ENCODE measurements at places on chromosomes 4 and X.

DNA sequence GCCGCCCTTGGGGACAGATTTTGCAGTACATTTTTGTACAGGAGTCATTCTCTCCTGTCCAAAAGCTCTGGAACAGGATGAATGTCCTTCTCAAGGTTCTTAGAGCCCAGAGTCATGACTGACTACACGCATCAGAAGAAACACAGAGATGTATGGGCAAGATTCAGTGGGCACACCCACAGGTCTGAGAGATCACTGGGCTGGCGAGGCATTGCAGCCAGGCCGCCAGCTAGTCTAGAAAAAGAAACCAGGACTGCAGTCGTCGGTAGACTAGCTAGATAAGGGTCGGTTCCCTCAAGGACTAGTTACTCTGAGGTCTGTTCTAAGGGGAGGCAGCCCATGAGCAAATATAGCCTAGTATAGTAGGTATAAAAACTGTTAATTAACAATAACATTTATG lies 19.8 kb downstream of the GBA3 start:
- no peak for DNase-seq

DNA sequence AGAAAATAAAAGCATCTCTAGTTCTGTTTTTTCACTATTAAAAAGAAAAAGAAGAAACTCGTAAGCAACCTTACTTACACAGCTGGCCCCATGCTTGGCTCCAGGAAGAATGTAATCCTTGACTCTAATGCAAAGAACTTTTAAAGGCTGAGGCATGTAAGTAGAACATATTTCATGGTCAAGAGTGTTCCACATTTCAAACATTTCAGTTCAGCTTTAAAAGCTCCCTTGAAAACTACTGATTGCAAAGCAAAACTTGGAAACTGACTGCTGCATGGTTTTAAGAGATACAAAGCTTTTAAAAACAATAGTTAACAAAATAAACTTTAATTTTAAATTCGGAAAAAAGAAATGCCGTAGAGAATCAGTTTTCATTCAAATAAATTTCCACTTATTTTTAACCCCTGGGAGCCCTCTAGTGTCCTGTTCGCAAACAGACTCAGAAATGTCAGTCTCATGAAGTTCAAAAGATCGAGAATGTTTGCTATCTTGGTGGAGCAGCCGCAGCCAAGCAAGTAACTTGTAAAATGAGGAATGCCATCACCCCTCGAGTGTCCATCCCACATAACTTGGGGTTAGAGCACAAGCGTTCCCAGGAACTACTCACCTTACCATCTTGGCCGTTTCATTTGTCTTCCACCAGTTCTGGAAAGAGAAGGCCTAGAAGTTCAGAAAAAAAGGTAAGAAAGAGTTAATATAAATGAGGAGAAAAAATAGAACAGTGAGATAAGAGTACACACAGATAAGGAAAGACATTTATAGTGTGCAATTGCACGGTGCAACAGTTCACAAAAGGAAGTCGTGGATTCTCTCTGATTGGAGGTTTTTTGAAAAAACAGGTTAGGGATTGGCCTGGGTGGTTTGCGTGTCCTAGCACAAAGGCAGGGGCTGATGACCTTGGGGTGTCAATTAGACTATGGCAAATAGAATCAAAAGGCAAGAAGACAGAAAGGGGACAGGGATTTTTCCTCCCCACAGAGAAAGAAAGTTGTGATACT lies at the start of gene GASK1B:
TSS of gene GASK1B (minus strand) at position 765 of the 998 bp plus-strand sequence. CDS start 1,650 bp downstream, outside the sequence.
- DNase-seq, result no peak

- DNase-seq, result no peak
Measured at GRCh38 chrX:3743801-3744439, 30.5 kb upstream of the PRKX start.

GRCh38 chrX:3638280-3638873 lies 75.1 kb downstream of the PRKX start:
- DNase-seq, result no peak

DNA sequence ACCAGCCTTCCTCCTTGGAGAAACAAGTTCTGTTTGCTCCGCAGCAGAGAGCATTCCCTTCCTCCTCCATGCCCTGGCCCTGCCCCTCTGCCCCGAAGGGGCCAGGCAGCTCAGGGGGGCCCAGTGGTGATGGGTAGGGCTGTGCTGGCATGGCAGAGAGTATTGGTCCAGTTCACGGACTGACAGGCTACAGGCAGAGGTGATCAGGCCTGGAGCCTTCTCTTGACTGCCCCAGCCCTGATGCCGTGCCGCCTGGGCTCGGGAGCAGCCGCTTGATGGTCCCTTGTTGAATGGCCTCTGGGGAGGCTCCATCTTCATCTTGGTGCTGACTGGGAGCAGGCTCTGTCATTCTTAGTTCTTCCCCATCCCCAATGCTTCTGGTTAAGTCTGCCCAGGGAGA lies 9.6 kb downstream of the NLGN3 start:
- no peak for DNase-seq

DNA sequence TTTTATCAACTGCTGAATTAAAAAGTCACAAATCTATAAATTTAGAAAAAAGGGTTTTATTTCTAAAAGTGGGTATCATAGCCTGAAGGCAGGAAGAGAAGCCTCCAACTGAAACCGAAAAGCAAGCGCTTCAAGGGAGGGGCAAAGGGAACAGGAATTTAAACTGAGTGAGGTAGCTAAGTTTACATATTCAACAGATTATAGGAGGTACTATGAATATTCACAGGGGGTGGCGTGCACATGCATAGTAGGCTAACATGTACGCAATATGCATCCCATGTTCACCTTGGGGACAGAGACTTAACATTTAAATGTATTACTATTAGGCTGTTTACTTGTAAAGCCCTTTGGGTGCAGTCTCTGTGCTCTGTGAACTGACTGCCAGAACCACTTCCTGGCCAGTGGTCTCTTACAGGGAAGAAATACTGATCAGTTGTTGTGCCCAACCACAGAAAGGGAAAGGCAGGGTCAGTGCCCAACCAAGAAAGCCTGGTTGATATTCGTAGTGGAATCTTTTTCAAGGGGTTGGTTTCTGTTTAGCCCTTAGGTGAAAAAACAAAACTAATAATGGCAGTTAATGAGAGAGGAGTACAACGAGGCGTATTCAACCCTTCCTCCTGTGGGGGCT lies 168.7 kb upstream of the GALNTL6 start:
- no peak for DNase-seq

DNA sequence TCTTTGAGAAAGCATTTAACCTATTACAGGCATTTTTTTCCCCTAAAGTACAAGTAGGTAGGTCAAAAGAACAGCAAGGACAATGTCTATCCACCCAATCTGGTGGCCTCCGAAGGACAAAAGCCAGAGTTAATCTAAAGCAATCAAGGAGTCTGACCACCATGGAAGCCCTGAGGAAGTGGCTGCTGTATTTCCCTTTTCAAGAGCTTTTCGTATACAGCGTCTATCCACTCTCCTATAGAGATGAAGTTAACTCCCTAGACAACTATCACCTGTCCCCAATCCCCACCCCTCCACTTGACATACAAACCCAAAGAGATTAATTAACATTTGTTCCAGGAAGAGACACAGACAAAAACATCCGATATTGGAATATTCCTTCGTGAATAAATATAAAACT lies 85.5 kb downstream of the SNCA start:
- no peak for DNase-seq

DNA sequence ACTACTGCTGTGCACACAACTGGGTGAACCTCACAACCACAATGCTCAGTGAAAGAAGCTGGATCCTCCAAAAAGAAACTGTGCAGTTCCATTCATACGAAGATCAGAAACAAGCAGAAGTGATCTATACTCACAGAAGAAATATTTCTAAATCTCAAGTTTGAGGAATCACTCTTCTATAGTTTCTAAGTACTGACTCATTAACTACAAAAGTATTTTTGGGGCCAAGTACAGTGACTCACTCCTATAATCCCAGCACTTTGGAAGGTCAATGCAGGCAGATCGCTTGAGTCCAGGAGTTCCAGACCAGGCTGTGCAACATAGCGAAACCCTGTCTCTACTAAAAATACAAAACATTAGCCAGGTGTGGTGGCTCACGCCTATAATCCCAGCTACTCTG lies 51.3 kb upstream of the RELL1 start:
- DNase-seq, result no peak

DNA sequence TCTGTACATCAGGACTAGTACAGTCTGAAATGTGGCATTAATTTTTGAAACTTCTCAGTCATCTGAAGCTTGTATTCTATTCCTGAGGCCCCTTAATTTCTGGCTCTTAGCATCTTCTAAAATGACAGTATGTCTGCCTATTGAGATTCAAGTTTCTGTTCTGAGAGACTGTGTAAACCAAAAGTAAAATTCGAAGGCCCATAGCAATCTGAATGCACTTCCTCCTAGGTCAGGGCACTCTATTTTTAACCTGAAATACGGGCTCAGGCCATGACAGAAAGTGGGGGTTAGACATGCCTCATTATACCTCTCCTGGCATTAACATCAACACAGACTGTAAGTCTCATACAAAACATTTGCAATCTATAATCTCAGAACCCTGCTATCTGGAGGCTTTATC lies 584.4 kb downstream of the KLHL4 start:
- DNase-seq, result no peak

DNA sequence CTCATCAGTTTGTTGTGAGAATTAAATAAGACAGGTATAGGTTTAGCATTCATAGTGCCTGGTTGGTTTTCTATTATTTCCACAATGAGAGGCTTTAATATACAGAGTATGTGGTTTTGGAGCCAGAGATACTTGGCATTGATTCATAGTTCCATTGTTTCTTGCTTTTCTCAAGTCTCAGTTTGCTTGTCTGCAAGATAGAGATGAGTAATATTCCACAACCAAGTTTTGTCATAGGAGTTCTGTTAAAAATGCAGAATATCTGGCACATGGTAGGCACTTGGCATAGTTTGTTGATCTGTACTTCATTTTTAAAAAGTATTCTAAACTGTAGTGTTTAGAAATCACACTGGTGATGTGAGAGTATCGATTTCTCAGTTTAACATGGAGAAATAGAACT lies 37.5 kb upstream of the EDA2R start:
- DNase-seq, result no peak

- DNase-seq, result no peak
Measured at GRCh38 chr4:124155239-124155638, 557.3 kb downstream of the ANKRD50 start.

GRCh38 chrX:49042581-49043219 lies 457 bp downstream of the TFE3 start:
- no peak for DNase-seq

DNA sequence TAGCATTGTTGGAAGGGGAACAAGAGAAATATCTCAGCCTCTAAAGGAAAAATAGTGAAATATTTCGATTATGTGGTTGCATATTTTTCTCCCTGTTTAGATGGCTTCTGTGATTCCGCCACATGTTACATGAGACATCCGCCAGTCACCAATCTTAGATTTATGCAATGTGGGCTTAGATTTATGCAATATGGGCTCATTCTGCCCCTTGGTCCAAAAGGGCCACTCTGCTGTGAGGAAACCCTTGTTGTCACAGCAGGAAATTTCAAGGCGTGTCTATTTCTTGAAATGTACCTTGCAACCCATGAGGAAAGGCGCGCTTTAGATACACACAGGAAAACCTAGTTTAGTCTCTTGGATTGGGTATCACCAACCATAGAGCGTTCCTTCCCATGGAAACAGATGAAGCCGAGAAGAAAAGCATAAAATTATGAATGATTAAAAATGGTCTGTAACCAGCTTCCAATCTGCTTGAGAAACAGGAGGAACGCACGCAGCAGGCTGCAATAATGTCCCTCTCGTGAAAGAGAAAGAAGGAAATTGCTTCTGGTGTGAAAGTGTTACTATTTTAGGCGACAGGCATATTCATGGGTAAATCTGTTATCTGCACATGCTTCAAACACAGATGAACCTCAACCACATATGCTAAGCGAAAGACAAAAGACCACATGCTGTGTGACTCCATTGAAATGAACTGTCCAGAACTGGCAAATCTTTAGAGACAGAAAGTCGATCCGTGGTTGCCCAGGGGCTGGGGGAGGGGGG lies 3.7 kb downstream of the RS1 start:
- no peak for DNase-seq

GRCh38 chr4:18250564-18250963 lies 229.0 kb upstream of the LCORL start:
- DNase-seq, result no peak

DNA sequence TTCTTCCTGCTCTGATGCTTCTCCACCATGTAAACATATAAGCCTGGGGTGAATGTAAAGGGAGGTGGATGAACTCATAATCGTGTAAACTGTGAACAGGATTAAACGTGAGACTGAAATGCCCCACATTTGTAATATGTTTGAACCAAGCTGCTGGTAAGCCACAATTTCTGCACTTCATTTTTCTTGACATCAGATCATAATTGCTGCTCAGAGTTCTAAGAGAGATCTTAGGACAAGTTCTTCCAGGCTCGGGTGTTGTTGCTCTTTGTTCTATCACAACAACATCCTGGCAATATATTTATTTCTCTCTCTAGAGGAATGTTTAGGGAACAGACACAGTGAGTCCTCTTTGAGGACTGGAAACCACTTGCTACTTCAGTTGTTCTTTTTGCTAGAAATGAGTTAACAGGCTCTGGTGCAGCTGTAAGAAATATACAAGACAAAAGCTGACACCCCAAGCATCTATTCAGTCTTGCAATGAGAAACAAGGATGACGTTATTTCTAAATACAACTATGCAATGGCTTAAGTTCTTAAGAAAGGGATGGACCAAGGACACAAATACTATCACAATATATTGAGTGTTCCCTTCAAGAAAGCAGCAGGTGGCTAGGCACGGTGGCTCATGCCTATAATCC lies 59.6 kb downstream of the LNX1 start:
- no peak for DNase-seq

DNA sequence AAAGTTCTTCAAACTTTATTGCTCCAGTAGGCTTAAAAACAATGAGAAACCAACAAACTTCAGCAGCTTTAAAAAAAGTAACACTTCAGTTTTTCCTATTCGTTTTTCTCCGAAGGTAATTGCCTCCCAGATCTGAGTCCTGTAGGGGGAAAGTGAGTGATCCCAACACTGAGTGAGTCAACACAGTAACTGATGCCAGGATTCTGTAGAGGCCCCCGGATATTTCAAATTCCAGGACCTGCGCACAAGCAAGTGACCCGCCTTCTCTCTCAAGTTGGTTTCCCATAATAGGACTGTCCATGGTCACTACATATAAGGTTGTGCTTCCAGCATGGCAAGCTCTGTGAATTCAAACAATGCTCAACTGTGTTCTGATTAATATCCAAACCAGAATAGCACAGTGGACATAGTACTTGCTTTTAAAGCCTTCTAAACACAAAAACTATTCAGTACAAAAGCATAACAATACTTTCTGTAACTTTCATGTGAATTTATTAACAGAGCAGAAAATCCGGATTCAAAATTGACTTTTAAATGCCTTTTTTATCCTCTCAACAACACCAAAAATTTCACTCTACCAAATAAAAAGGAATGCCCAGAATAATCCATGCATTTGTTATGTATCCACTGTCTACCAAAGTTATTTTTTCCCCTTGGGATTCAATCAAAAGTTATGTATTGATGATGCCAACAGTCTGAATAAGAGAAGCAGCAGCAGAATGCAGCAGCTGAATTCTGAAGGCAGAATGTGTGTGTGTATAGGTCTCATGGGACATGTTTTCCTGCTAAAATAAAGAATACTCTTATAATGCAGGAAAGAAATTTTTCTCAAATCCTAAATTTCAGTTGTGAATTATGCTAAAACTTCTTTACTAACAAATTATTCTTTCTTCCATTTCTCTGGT lies at the start of gene DMD:
TSS of gene DMD (minus strand) at position 194 of the 905 bp plus-strand sequence. CDS start 237 bp downstream, outside the sequence.
- DNase-seq, result no peak

GRCh38 chrX:2430265-2430825 lies 70.4 kb downstream of the DHRSX start:
- DNase-seq, result no peak

GRCh38 chr4:1345903-1346780 lies 866 bp upstream of the UVSSA start:
- DNase-seq, result peak; percentile 58

- no peak for DNase-seq
Measured at GRCh38 chrX:154890990-154891639, 5.0 kb downstream of the F8A1 start.
